Stimulated activated CD8-positive, alpha-beta memory T cell treated with anti-CD3 and anti-CD28 coated beads, Interleukin-2, amount 100 ng/mL, for 48 hours (primary cell): ENCODE measurements at places on chromosomes 3 and 15.

- DNase-seq = no peak
Measured at GRCh38 chr15:43168192-43169107, 16.8 kb upstream of the CCNDBP1 start.

GRCh38 chr15:37820380-37821128, 113.9 kb upstream of the TMCO5A start:
- no peak for DNase-seq

DNA sequence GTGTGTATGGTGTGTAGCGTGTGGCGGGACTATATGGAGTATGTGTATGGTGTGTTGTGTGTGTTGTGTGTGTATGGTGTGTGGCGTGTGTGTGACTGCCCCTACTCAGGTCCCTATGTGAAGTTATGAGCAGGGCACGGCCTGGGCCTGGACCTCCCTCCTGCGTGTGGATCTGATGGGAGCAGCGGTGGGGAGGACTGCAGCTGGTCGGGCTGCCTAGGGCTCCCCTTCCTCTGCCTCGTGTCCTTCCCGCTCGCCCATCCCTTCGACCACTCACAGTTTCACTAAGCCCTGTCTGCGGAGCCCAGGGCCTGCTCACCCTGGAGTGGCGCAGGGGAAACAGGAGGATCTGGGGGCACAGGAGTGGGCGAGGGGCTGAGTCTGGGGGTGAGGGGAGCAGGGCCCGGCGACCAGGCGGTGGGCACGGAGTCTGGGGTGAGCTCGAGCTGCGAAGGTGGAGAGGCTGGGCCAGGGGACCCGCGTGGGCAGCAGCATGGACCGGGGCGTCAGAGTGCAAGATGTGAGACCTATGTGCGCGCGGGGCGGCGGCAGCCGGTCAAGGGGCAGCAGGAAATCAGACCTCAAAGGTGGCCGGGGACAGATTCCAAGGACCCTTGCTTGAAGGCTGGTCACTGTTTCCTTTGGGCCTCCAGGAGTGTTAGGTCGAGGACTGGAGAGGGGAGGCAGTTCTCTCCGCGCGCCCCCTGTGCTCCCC, 26.6 kb downstream of the GABRA5 start:
- DNase-seq = no peak

DNA sequence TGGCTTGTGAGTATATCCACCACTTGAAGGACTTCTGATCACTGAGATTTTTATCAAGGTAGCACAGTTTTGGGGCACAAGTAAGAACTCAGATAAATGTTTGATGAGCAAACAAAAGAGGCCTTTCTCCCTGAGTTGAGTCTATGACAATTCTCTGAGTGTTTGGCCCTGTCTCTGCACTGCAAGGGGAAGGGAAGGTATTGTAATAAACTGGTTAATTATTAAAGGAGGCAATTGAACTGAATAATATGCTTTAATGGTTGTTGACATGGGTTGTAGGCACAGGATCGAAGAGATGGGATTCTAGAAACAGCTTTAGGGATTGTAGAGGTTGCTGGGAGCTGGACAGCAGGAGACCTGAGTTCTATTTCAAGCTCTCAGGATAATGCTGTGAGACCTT, 95.0 kb upstream of the MRPL3 start:
- no peak for DNase-seq

DNA sequence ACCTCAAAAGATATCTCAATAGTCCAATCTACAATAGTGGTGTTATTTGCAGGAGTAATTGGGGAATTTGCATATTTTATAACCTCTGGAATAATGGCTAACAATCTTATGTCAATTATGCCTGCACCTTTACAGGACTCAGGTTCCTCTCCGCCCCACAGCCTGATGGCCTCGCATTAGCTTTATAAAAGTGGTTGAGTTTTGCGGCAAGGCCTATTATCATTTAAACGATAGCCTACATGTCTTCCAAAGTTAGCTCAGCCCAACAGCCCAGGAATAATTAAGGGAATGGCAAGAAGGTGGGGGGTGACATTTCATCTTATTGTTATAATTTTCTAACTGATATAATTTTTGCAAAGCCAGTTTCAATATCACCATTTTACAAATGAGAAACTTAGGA, 97.3 kb downstream of the RTP4 start:
- DNase-seq = no peak
